ENCODE measurements at places on chromosomes 2 and 18.

DNA sequence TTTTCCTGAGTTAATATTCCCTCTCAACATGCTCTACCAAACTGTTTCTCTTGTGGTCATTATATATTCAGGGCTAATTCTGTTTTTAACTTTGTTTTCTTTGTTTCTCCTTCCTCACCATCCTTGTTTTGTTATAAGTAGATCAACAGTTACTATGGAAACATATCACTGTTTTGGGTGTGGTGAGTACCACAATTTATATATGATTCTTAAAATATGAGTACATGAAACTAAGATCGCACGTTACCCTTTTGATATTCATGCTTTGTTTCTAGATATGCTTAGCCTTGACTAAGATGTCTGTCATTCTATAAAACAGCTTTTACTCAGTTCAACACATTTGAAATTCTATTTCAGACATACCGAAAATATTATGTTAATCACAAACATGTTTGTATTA, 232.3 kb upstream of the ITGA4 start:
- no peak for DNase-seq

- no peak for DNase-seq
Measured at GRCh38 chr2:232887171-232887850, 17.2 kb downstream of the SNORC start.

- no peak for DNase-seq
Measured at GRCh38 chr2:159454185-159454584, 162.2 kb downstream of the BAZ2B start.

DNA sequence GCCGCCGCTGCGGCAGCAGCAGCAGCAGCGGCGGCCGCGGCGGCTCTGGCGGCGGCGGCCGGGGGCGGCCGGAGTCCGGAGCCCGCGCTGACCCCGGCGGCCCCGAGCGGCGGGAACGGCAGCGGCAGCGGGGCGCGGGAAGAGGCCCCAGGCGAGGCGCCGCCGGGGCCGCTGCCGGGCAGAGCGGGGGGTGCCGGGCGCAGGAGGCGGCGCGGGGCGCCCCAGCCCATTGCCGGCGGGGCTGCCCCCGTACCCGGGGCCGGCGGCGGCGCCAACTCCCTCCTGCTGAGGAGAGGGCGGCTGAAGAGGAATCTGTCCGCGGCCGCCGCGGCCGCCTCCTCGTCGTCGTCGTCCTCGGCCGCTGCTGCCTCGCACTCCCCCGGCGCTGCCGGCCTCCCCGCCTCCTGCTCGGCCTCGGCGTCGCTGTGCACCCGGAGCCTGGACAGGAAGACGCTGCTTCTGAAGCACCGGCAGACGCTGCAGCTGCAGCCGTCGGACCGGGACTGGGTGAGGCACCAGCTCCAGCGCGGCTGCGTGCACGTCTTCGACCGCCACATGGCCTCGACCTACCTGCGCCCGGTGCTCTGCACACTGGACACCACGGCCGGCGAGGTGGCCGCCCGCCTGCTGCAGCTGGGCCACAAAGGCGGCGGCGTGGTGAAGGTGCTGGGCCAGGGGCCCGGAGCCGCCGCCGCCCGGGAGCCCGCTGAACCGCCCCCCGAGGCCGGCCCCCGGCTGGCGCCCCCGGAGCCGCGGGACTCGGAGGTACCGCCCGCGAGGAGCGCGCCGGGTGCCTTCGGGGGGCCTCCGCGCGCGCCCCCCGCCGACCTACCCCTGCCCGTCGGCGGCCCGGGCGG, 646 bp downstream of the PHLPP1 start:
- DNase-seq = peak; percentile 19

DNA sequence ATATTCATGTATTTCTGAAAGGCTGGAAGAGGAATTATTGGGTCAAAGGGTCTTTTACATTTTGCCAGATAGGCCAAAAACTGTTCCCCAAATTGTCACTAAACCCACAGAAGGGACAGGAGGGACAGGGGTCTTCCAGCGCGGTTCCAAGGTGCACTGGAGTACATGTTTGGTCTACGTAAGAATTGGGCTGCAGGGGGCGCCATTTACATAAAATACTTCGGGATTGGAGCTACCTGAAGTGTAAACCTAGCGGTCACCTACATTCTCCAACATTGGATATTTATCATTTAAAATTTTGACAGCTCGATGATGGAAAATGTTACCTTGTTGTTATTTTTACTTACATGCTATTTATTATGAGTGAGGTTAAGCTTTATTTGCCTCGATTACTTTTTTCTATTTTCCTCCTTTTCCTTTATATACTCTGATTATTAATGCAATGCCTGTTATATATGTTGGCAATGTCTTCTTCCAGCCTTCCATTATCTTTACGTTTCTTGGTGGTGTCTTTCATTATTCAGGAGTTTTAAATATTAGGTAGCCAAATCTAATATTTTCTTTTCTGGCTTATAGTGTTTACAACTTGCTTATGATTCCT, 43.0 kb upstream of the RAB6C start:
- DNase-seq = no peak

DNA sequence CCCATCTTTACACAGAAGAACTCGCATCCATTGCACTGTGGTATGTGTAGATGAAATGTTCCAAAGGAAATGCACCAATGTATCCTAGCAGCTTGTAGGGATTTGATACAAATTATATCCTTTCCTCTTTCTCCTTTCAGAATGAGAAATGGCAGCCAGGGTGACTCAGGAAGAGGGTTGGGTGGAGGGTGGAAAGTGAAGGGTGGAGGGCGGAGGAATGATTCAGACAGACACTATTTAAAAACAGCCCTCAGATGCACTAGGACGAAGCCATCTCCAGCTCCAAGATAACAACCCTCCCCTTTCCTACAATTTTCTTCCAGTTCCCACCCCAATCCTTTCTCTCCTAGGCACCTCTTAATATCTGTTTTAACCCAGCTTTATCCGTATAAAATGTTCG, 96.2 kb upstream of the STK39 start:
- no peak for DNase-seq

- DNase-seq = no peak
Measured at GRCh38 chr2:232872826-232873225, 2.8 kb downstream of the SNORC start.

DNA sequence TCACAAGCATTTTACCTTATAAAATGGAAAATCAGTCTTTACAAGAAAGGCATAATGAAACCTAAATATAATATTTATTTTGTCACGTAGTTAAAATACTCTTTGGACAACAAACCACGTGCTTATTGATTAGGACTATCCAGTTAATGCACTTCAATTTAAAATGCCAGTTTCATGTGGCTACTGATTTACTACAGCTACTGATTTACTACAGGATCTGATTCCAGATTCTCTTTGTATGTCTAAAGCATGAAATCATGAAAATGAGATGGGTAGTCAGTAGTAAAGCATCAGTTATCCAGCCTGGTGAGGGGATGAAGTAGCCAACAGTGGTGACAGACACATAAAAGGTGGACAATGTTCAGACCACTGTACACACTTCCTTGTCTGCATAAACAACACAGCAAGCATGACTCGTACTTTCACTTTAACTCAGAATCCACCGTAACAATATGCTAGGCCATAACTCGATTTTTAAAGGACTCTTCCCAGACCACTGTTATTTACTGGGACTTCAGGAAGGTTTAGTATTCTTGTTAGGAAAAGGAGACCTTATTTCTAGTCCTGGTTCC, 24.9 kb downstream of the ACAA2 start:
- no peak for DNase-seq

DNA sequence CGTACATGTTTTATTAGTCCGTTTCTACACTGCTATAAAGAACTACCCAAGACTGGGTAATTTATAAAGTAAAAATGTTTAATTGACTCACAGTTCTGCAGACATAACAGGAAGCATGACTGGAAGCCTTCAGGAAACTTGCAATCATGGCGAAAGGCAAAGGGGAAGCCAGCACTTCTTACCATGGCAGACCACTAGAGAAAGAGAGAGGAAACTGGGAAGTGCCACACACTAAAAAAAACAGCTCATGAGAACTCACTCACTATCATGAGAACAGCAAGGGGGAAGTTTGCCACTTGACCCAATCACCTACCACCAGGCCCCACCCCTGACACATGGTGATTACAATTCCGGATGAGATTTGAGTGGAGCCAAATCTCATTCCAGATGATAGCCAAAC, 466.2 kb downstream of the IRS1 start:
- DNase-seq = no peak

- DNase-seq = no peak
Measured at GRCh38 chr2:223488814-223489213, 113.3 kb downstream of the SCG2 start.

DNA sequence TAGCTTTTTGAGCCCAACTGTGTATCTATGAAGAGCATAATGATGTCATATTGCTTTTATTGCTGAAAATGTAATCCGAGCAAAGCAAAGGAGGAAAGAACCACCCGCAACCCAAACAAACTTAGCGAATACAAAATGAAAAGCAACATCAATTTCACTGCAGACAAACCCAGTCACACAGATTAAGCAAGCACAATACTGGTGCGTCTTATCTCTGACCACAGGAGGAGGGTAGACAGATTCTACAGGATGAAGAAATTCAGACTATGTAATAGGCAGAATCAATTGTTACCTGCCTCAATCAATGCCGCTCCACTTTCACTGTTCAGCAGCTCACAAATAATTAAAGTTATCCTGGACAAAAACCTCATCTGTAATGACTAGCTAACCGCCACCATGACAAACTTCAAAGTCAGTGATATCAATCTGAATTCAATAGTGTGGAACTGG, 115.5 kb upstream of the SP3 start:
- DNase-seq = no peak

GRCh38 chr18:21714474-21714873, 9.9 kb upstream of the ABHD3 start:
- DNase-seq = no peak

DNA sequence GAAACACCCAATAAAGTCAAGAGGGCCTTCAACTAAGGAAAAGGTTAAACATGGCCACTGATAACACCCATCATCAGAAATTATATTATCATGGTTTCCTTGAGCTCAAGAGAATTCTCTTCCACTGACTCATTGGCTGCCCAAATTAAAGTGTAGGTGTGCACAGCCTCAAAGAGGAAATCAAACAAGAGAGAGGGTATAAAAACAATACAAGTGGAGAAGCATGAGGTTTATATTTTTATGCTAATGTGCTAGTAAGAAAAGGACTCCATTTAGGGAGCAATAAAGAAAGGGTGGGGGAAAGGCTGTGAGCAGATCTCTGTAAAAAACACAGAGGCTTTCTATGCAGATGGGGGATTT, 168.8 kb upstream of the VRK2 start:
- no peak for DNase-seq

DNA sequence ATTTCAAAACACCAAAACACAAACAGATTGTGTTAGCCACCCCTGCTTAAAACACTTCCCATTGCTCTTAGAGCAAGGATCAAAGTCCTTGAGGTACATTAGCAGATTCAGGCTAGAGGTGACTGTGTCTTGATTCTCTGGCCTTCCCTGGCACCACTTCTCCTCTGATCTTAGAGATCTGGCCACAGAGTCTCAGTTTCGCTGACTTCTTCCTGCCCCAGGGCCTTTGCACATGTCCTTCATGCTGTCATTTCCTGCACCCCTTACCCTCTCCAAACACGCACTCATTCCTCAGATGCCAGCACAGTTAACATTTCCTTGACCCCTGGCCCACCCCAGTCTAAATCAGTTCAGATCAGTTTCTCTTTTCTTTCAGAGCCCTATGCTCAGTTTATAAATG, 16.9 kb downstream of the CXCR4 start:
- DNase-seq = no peak

DNA sequence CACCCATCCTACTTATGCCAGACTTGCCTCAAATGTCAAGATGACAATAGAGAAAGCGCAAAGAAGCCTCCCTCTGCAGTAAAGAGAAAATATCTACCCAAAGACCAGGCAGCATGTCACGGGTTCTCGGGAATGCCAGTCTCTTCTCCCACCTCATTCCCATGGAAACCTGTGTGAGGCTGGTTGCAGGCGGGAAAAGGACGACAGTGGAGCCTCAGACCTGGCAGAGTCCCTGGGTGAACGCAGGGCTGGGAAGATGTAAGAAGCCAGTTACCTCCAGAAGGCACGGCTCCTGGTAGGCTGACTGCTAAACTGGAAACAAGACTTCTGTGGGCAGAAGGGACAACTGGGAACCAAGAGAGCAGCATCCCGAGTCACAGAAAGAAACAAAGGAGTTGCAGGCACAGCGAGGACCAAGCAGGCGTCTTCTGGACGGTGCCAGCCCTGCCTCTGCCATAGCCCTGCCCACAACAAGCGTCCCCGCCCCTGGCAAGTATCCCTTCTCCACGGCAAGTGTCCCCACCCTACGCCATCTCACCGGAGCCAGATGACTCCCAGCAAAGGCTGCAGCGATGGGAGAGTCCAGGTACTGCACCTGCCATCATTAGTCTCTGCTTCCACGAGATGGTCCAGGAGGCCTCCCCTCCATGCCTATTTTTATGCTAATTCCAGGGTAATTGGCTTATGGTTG, 440.8 kb upstream of the MYT1L start:
- DNase-seq = no peak

DNA sequence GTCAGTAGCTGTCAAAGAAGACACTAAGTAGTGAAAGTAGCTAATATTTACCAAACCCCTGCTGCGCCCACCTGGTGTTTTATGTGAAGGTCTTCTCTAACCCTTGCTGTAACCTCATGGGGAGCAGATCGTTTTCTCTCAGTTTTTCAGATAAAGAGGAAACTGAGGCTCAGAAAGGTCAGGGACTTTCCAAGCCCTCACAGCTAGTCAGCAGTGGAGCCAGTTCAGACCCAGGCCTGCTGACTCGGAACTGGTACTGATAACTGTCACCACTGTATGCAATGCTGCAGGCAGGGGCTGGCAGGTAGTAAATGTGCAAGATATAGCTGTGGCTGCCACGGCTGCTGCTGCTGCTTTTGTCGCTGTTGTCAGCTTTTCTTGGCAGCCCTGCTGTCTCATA, 69.1 kb downstream of the LRRFIP1 start:
- no peak for DNase-seq

DNA sequence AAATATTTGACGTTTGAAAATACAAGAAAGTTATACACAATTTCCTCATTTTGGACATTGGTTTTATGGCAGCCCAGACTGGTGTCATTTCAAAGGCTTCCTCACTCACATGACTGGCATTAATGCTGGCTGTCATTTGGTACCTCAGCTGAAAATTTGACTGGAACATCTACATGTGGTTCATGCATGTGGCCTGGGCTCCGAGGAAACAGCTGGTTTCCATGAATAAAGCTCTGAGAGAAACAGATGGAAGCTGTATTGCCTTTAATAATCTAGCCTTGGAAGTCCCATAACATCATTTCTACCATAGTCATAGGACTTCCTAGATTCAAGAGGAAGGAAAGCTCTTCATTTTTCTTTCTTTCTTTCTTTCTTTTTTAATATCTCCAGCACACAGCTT, 42.9 kb upstream of the RIT2 start:
- DNase-seq = no peak

GRCh38 chr2:38298539-38298938, 78.5 kb downstream of the ATL2 start:
- DNase-seq = no peak

DNA sequence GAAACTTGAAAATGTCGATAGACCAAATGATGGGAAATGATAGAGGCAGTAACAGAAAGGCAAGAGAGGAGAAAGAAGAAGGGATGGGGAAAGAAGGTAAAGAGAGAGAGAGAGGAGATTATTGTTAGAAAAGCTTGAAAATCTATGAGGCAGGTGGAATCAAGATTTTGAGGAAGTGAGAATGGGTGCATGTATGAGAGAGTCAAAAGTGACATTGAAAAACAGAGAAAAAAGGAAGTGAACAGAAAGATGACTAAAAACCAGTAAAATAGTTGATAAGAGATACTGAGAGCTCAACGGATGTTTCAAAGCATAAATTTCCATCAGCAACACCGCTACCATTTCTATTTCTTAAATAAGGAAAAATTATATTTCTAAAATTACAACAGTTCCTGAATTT, 327.4 kb upstream of the CWC22 start:
- DNase-seq = no peak

- DNase-seq = no peak
Measured at GRCh38 chr2:69777786-69778105, 35.8 kb downstream of the ANXA4 start.

Data from activated T-cell treated with anti-CD3 and anti-CD28 coated beads for 4 hours (primary cell).